ENCODE measurements at places on chromosomes 3 and 15.

DNA sequence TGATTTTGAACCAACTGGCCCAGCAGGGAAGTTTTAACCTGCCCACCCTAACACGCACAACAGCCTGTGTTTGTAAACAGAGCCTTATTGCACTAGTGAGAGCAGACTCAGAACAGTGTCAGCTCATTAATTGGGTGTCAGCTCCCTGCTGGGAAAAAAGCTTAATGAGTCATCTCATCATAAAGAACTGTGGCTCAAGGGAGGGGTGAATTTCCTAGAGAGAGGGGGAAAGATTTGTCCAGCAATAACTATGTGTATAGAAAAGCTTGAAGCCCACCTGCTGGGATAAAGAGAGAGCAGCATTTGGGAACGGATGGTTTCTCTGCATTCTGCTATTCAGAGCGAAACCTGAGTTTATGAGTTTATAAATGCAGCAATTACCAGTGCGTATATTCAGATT is 48.9 kb upstream of the GMNC start:
- DNase-seq: no peak

- DNase-seq: no peak
Observed at GRCh38 chr3:194876403-194877095, 190.9 kb downstream of the FAM43A start.

DNA sequence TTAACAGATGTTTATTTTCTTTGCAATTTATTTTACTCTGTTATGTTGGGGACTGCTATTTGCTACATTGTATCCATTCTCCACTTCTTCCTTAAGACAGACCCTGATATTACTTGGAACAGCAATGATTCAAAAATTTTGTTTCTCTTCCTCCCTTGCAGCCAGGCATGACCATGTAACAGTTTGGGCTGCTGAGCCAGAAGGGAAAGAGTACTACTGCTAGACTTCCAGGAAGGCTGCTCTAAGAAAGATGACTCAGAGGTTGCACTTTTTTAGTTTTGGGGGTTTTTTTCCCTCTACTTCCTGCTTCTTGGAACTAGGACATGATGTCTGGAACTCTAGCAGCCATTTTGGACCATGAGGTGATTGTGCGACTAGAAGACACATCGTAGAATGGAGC is 10.3 kb downstream of the PRR20G start:
- DNase-seq: no peak

DNA sequence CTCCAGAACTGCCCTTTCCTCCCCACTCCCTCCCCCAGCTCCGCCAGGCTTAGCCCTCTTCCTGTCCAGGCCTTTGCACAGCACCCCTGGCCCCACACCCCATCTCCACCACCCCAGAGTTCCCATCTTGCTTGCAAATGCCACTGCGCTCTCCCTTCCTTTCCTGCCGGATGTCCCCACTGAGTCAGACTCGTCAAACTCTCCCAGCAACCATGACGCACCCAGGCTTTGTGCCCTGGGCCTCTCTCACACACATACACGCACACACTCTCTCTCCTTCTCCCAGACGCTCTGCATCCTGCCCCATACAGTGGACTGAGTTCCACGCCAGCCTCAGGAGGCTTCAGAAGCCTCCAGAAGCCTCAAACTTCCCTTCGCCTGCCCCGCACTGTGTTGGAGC is 2.8 kb upstream of the CCDC9B start:
- no peak for DNase-seq

GRCh38 chr15:31842532-31843195 is 187.7 kb upstream of the CHRNA7 start:
- no peak for DNase-seq

- DNase-seq: no peak
Observed at GRCh38 chr3:141058996-141059395, 7.8 kb downstream of the SPSB4 start.

DNA sequence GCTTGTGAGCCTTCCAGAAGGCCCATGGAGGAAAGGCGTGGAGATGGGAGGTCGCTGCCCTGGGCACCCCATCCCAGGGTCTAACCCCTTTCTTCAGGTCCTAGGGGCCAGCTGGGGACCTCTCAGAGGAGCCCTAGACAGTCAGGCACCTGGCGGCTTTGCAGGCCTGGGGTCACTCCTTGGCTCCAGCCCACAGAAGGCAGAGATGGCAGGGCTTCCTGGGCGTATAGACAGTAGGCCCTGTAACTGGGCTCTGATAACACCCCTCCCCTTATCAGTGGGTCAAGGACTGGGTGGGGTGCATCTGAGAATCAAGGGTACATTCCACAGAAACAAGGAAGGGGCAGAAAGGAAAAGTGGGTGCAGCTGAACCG is 16.7 kb downstream of the ZDHHC19 start:
- DNase-seq: no peak

DNA sequence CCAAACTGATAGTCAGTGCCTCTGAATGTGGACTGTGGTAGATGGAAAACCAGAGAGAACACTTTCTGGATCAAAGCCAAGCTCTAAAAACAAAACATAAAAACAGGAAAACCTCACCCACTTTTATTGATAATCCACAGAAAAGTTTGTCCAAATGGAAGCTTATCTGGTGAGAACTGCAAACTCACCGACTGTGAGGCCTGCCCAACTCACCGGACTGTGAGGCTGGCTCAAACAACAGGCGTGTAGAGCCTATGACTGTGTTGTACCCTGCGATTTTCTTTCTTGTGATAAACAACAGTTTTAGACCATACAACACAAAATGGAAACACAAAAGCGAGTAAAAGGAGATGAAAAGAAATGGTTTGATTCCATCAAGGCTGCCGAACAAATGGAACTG is 7.2 kb downstream of the PRR23C start:
- DNase-seq: no peak

- no peak for DNase-seq
Observed at GRCh38 chr3:119841808-119842471, 60.0 kb downstream of the NR1I2 start.

- DNase-seq: no peak
Observed at GRCh38 chr15:63051156-63052066, 8.9 kb downstream of the TPM1 start.

- DNase-seq: no peak
Observed at GRCh38 chr3:25057379-25057778, 370.7 kb upstream of the RARB start.

DNA sequence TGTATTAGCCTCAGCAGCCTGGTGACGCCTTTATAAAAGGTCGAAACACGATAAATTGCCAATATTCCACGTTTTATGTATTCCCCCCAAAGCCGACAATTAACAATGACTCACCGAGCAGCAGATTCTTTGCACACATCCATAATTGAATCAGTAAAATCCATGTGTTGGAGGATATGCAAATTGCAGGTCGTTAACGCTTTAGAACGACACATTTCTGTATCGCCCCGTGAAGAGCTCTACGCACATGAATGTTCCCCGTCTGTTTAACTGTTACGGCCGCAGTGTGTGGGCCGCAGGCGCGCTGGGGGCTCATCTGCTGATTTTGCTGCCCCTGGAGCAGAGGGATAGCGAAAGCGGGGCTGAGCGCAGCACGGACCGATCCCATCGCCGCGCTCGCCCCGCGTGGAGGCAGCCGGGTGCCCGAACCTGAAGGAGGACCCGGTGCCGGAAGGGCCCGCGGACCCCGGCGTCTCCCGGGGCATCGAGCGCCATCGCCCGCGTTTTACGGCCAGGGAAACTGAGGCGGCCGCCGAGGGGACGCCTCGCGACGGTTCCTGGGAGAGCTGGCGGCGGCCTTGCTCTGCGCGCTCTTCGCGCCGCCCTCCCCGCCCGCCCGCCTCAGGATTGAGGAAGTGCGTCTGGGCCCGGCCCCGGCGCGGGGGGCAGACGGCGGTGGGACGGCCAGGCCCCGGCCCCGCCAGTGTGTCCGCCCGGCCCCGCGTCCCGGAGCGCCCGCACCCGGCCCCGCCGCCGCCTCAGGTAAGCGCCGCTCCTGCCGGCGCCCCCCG is at the start of gene LRRK1:
Gene LRRK1 (plus strand): TSS at position 668 of the 791 bp plus-strand sequence. CDS start 5,276 bp downstream, outside the sequence.
- DNase-seq: peak; percentile 23

GRCh38 chr15:64251658-64252057 is 88.8 kb upstream of the PPIB start:
- DNase-seq: no peak

DNA sequence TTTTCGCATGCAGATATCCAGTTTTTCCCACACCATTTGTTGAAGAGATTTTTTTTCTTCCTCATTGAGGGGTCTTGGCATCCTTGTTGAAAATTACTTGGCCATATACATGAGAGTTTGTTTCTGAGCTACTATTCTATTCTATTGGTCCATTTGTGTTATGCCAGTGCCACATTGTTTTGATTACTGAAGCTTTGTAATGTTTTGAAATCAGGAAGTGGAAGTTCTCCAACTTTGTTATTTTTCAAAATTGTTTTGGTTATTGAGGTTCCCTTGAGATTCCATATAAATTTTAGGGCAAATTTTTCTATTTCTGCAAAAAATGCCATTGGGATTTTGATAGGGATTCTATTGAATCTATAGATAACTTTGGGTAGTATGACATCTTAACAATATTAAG is 130.3 kb upstream of the PFN2 start:
- DNase-seq: no peak

- no peak for DNase-seq
Observed at GRCh38 chr3:37574177-37574943, 287.3 kb upstream of the CTDSPL start.

- DNase-seq: no peak
Observed at GRCh38 chr3:43028678-43029490, 49.8 kb downstream of the GASK1A start.

Data from activated CD4-positive, alpha-beta T cell treated with anti-CD3 and anti-CD28 coated beads, Interleukin-2, amount 50 U/mL, for 48 hours (primary cell).